EH (cell line): ENCODE measurements at places on chromosomes 3 and 15.

- DNase-seq, result no peak
These were observed 21.0 kb upstream of the PLXNA1 start for GRCh38 chr3:126961791-126962461.

- DNase-seq, result peak; percentile 6
These were observed 277.9 kb upstream of the LMCD1 start for GRCh38 chr3:8223766-8224165.

- DNase-seq, result peak; percentile 43
These were observed 189.6 kb downstream of the GHSR start for GRCh38 chr3:172258624-172259023.

DNA sequence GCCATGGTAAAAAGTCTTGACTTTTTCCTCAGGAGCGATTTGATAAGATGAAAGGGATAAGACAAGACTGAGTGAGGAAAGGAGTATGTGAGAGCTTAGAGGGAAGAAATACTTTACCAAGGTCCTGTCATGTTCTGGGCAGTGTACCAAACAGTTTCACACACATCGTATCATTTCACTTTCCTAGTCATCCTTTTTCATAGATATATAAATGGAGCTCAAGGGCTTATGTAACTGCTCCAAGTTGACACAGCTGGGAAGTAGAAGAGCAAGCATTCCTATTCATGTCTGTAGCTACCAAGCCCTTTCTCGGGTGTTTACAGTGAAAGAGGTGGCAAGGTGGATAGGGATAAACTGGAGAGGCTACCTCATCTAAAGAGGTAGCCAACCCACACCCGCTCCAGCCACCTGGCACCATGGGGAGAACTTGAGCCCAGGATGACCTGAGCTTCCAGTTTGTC is 57.4 kb downstream of the MRPS25 start:
- peak; percentile 84 for DNase-seq

DNA sequence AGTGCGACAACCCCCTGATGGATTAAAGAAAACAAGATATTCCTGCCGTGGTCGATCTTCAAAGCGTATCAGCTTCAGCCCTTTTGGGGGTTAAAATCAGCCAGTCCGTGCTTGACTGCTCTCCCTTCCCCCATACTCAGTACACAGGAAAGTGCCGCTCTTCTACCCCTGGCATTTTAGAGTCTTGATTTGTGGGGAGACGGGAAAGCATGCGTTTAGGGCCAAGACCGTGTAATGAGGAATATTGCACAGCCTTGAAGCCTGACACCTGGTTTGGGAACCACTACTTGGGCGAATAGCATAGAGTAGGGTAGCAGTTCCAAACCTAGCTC is 540 bp upstream of the EDC3 start:
- no peak for DNase-seq

- DNase-seq, result peak; percentile 72
These were observed 49.5 kb upstream of the SELENOK start for GRCh38 chr3:53941184-53941583.

- peak; percentile 100 for DNase-seq
These were observed 120.1 kb upstream of the UBE2E1 start for GRCh38 chr3:23685541-23686258.

DNA sequence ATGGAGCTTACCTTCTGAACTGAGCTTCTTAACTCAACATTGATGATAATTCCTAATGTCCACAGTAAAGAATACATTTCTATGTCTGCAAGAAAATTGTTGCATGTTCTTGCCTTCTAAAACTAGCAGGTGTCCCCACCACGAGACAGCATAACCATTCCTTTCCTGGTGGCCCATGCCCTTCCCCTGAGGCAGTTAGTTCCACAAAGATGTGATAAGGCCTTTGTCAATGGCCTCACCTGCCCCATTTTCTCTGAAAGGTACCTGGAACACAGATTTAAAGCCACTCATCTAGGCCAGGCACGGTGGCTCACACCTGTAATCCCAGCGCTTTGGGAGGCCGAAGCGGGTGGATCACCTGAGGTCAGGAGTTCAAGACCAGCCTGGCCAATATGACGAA is 21.0 kb upstream of the HTR3E start:
- no peak for DNase-seq

DNA sequence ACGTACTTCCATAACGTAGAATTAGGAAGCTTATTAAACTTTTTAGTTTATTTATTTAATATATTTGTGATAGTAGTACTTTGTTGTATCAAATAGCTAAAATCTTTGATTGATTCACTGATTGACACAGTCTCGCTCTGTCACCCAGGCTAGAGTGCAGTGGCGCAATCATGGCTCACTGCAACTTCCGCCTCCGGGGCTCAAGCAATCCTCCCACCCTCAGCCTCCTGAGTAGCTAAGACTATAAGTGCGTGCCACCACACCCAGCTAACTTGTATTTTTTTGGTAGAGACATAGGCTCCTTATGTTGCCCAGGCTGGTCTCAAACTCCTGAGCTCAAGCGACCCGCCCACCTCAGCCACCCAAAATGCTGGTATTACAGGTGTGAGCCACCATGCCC is 5.7 kb downstream of the APH1B start:
- DNase-seq, result no peak

DNA sequence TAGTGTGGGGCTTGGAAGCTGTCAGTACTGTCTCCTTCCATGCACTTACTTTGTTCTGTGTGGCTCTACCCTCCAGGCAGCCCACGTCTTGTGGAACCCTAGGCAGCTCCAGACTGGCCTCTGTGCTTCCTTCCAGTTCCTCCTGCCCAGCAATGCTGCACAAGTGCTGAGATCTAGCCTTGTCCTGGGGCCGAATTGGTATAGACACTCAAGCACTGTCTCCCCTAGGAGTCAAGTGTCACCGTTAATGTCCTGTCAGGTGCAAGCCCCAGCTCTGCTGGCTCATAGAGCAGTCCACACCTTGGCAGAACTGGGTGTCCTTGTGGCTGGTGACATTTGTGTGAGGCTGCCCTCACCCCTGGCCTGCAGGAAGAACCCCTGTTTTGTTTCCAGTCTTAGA is 130.1 kb downstream of the EEFSEC start:
- DNase-seq, result no peak

- DNase-seq, result peak; percentile 9
These were observed 8.4 kb downstream of the ST6GAL1 start for GRCh38 chr3:186938716-186939115.

DNA sequence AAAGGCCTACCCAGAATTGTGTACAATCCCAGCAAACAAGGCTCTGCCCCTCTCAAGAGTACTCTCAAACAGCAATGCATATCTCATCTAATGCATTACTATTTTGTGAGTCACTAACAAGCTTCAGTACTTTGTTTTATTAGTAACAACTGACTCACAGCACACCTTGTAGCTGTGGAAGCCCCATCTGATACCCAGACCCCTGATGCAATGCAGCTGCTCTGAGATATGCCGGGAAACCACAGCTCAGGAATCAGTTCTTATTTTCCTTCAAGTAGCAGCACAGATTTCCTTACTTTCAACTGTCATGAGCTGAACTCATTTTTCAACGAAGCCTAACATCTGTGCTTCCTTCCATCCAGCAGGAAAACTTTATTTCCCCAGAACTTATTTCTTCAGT is 37.8 kb downstream of the CCNL1 start:
- DNase-seq, result peak; percentile 81

DNA sequence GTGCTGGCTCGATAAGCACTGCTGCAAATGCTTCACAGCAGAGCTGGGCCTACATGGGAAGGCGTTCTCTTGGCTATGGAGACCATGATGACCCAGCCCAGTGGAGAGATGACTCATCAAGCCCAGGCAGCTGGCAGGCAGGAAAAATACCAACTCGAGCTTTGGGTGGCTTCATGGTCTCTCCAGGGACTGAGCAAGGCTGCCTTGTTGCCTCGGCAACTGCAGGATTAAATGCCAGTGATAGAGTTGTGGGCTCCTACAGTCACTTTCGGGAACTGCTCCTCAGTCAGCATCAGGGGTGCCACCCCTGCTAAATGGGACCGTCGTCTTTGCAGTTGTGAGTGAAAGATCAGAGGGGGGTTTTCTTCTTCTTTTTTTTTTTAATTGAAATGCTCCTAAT is 54.6 kb upstream of the MYZAP start:
- peak; percentile 92 for DNase-seq
